ENCODE measurements at places on chromosomes 16 and 17. TPM values are rescaled to one million over a fixed set of nuclear protein-coding genes. Genes with fewer than 3 reads are reported as not detected.

Gene CCL1
- not detected for polyA plus RNA-seq

Gene HOXB13
- not detected for polyA plus RNA-seq

Gene ASB16
- not detected for polyA plus RNA-seq

Gene PLK1
- 10.7 TPM for polyA plus RNA-seq

Measured in AG04450 (cell line).